ENCODE measurements at places on chromosomes 1 and 21. TPM values are rescaled to one million over a fixed set of nuclear protein-coding genes. Genes with fewer than 3 reads are reported as not detected.

GRCh38 chr1:30607723-30608122, 115.7 kb downstream of the MATN1 start:
- no peaks in the 10 kb centered on the region for H3K27me3 ChIP-seq
- no peaks in the 10 kb centered on the region for H3K4me1 ChIP-seq
- no peaks in the 10 kb centered on the region for H3K36me3 ChIP-seq
- no peak overlapping the region for H3K4me3 ChIP-seq
- no peak overlapping the region for H3K27ac ChIP-seq

DNA sequence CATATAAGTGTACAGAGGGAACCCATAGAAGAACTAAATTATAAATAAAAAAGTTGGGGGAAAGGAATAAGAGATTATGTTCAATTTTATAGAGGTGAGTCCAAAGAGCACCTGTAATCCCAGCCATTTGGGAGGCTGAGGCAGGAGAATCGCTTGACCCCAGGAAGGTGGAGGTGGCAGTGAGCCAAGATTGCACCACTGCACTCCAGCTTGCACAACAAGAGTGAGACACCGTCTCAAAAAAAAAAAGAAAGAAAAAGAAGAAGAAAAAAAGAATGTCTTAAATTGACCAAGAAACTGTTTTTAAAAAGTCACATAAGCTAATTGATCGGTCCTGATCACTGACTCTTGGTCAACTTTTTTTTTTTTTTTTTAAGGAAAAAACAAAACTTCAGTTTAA, 19.1 kb upstream of the ATF3 start:
- no peaks in the 10 kb centered on the region for H3K4me1 ChIP-seq
- H3K4me3 ChIP-seq: no peak overlapping the region
- H3K36me3 ChIP-seq: no peaks in the 10 kb centered on the region

- DNase-seq: no peak
- no peaks in the 10 kb centered on the region for H3K4me1 ChIP-seq
- no peak overlapping the region for H3K27ac ChIP-seq
- no peaks in the 10 kb centered on the region for H3K27me3 ChIP-seq
- H3K36me3 ChIP-seq: no peaks in the 10 kb centered on the region
These were observed 4.4 kb upstream of the PIK3C2B start for GRCh38 chr1:204498981-204499380.

CACNA1S gene
- total RNA-seq: not detected

- H3K4me3 ChIP-seq: no peak overlapping the region
- H3K4me1 ChIP-seq: peaks cover 6% of the 10 kb centered on the region
- H3K27ac ChIP-seq: no peak overlapping the region
- DNase-seq: no peak
- peaks cover 60% of the 10 kb centered on the region for H3K27me3 ChIP-seq
- H3K36me3 ChIP-seq: no peaks in the 10 kb centered on the region
These were observed 88.2 kb downstream of the PAPPA2 start for GRCh38 chr1:176551146-176551545.

RYR2 gene
- total RNA-seq: 0.50 TPM

GRCh38 chr21:30271156-30271555, 11.6 kb downstream of the KRTAP24-1 start:
- no peaks in the 10 kb centered on the region for H3K36me3 ChIP-seq
- DNase-seq: no peak
- H3K4me1 ChIP-seq: peaks cover 8% of the 10 kb centered on the region
- no peak overlapping the region for H3K4me3 ChIP-seq

GRCh38 chr1:151553659-151554058, 13.6 kb downstream of the TUFT1 start:
- DNase-seq: no peak
- no peak overlapping the region for H3K4me3 ChIP-seq
- peaks cover 12% of the 10 kb centered on the region for H3K4me1 ChIP-seq
- H3K27me3 ChIP-seq: no peaks in the 10 kb centered on the region
- no peaks in the 10 kb centered on the region for H3K36me3 ChIP-seq

DNA sequence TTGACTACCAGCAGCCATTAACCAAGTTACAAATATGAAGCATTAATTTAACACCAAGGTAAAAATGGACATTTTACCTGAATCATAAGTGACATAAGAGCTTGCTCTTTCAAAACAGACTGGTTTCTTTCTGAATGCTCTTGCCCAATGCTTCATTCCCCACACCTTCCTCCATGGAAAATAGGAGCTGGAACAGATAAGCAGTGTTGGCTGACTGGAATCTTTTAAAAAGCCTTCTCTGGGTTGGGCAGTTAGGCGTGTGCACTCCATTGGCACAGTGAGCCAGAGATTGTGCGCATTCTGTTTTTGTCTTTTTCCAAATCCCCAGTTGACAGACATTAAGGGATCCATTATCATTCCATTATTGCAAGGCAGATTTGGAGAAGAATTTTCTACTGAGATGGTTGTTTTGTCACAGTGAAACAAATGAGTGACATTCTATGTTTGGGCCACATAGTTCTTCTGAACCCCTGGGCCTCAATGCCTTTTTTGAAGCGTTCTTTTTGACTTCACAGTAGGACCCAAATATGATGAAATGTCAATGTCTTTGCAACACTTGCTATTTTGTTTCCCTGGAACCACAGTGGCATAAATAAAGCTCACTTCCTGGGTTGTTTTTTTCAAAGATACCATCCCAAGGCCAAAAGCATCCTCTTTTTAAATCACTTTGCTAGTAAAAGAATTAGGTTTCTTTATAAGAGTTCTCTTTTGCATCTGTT, 32.3 kb downstream of the LRRC8B start:
- no peaks in the 10 kb centered on the region for H3K36me3 ChIP-seq
- DNase-seq: no peak
- H3K4me3 ChIP-seq: no peak overlapping the region
- H3K4me1 ChIP-seq: no peaks in the 10 kb centered on the region
- H3K27ac ChIP-seq: no peak overlapping the region

NUAK2 gene
- total RNA-seq: 13.4 TPM

DNA sequence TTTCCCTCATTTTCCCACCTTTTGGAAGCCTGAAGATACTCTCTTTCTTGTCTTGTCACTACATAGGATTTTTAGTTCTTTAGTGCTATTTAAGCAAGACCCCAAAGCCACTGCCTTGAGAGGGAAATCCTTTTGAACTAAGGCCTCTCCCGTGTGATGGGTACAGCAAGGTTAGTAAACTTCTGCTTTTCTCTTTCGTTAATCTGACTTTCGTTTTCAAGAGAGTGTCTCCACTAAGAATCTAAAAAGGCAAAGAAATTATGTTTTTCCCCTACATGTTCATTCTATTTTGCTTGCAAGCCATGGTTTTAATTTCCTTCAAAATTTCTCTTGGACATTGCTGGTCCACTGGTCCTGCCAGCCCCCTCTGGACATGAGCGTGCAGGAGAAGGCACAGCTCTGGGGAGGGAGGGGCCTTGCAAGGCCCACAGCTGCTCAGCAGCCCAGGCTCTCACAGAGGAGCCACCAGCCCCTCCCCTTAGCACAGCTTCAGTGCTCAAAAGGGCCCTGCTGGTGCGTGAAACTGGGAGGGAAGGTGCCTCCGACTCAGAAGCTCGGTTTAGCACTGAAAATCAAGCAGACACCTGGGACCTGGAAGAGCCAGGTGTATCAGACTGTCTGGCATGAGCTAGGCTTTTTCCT, 210.9 kb upstream of the GALNT2 start:
- H3K4me3 ChIP-seq: no peak overlapping the region
- H3K4me1 ChIP-seq: no peaks in the 10 kb centered on the region
- no peaks in the 10 kb centered on the region for H3K27me3 ChIP-seq
- H3K36me3 ChIP-seq: no peaks in the 10 kb centered on the region
- DNase-seq: no peak

DNA sequence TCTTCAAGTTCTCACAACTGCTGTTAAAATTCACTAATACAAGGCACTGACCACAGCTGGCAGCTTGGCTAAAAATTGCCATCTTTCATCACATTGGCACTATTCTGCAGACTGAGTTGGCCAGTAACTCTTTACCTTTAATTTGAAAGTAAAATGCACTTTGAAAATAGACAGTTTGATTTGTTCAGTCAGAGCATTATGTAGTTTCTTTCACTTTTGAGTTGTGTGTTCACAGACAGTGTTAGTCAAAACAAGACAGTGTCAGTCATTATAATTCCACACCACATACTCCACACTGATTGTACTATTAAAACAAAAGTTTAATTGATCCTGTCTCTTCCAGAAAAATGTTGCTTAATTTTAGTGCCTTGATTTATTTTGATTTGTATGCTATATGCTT, 160.7 kb downstream of the SDCCAG8 start:
- no peak for DNase-seq
- no peaks in the 10 kb centered on the region for H3K4me1 ChIP-seq
- H3K27ac ChIP-seq: no peak overlapping the region
- no peak overlapping the region for H3K4me3 ChIP-seq

DNA sequence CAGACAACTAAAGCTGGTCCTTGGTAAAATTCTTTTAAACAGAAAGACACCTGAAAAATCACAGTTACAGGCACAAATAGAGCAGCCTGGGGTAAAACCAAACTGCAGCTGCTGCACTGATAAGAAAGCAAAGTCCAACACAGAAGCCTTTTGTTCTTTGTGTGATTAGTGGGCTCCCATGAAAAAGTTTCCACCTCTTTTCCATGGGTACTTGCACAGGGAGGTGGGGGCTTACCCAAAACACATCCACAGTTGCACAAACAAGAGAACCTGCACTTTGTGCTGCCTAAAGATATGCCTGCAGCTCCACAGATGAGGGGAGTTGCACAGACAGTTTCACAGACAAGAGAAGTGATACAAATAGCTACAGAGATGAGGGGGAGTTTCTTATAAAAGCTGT, 106.7 kb upstream of the SLC5A9 start:
- no peaks in the 10 kb centered on the region for H3K27me3 ChIP-seq
- H3K4me1 ChIP-seq: peaks cover 11% of the 10 kb centered on the region
- H3K4me3 ChIP-seq: no peak overlapping the region
- DNase-seq: no peak
- H3K36me3 ChIP-seq: no peaks in the 10 kb centered on the region
